ENCODE measurements at places on chromosomes 7 and 10.

DNA sequence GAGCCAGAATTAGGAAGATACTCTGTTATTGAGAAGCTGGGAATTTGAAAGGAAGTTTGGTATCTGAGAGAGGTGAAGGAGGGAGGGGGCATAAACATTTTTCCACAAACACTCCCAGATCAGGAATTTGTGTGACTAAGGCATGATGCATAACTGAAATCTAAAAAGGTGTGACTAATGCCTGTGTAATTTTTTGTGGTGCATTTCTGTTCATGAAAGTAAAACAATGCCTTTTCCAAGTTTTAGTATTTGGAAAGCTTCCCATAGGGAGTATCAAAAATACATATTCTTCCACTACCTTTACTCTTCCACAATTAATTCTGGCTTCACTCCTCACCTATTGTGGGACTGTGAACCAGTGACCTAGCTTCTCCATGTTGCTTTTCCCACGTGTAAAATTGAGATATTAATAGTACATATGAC lies 56.4 kb upstream of the CAV2 start:
- no peak overlapping the region for H3K27ac ChIP-seq
- H3K4me3 ChIP-seq: no peak overlapping the region
- DNase-seq: no peak
- no peaks in the 10 kb centered on the region for H3K4me1 ChIP-seq

GRCh38 chr7:15628876-15629275 lies 57.6 kb downstream of the MEOX2 start:
- no peak overlapping the region for H3K27ac ChIP-seq
- H3K27me3 ChIP-seq: no peaks in the 10 kb centered on the region
- H3K36me3 ChIP-seq: no peaks in the 10 kb centered on the region

GRCh38 chr7:106535234-106535932 lies 125.6 kb downstream of the CCDC71L start:
- no peak for DNase-seq
- no peaks in the 10 kb centered on the region for H3K36me3 ChIP-seq
- no peak overlapping the region for H3K4me3 ChIP-seq
- H3K4me1 ChIP-seq: peaks cover 3% of the 10 kb centered on the region
- H3K27ac ChIP-seq: no peak overlapping the region
- peaks cover 3% of the 10 kb centered on the region for H3K27me3 ChIP-seq

- H3K27ac ChIP-seq: no peak within 1 kb of the TSS
- H3K4me1 ChIP-seq: peaks cover 13% of the 10 kb centered on the region
- H3K36me3 ChIP-seq: no peaks in the 10 kb centered on the region
- no peak for DNase-seq
- H3K27me3 ChIP-seq: peaks cover 55% of the 10 kb centered on the region
Observed at GRCh38 chr10:27998954-27999275, at the start of gene ODAD2. Gene ODAD2, minus strand, starts transcription at chr10:27999079. Its CDS starts 3,937 bp downstream, at chr10:27995142.

GRCh38 chr10:48701139-48701901 lies 16.6 kb downstream of the WDFY4 start:
- DNase-seq: no peak
- H3K27me3 ChIP-seq: peaks cover 27% of the 10 kb centered on the region
- H3K27ac ChIP-seq: no peak overlapping the region
- no peaks in the 10 kb centered on the region for H3K36me3 ChIP-seq

DNA sequence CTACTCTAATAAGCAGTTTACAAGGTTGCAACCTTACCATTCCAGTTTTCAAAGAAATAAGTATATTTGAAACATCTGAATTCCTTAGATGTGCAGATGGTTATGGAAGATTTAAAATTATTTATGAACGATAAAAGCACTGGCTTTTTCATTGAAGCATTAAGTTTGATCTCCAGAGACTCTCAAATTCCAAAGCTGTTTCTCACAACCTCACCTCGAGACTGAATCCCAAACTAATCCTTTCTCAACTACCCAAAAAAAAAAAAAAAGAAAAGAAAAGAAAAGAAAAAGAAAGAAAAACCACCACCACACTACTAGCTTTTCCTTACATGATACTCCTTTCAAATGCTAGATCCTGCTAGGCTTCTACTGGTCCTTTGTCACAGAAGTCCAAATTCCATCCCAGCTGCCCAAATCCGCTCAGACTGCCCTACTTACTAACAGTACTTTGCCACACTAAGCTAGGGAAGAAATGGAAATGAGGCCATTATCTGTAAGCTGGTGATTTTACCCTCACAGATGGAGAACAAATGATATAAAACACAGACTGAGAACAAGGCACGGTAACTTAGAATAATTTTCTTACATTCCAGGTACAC lies 100.6 kb upstream of the CDK1 start:
- no peaks in the 10 kb centered on the region for H3K4me1 ChIP-seq
- DNase-seq: no peak
- H3K27ac ChIP-seq: no peak overlapping the region
- H3K4me3 ChIP-seq: no peak overlapping the region
- peaks cover 31% of the 10 kb centered on the region for H3K36me3 ChIP-seq

DNA sequence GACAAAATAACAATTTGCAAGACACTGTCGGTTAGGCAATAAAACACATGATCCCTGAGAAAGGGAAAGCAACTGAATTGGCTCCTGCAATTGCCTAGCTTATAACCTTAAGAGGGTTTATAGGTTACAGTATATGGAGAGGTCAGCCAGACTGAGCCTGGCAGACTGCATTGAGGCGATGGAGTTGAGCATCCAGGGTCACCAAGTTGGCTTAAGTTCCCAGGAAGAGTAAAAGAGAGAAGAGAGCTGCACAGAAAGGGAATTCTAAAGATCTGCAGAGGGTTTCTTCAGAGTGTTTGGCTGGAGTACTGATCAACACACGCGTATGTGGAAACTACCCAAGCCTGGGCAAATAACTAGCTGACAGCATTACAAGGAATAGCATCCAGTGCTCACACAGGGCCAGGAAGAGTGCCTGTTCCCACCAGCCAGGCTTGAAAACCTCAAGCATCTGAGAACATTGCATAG lies 11.2 kb downstream of the ANKMY2 start:
- no peaks in the 10 kb centered on the region for H3K27me3 ChIP-seq
- H3K27ac ChIP-seq: no peak overlapping the region
- no peak overlapping the region for H3K4me3 ChIP-seq
- peaks cover 7% of the 10 kb centered on the region for H3K36me3 ChIP-seq
- DNase-seq: no peak

DNA sequence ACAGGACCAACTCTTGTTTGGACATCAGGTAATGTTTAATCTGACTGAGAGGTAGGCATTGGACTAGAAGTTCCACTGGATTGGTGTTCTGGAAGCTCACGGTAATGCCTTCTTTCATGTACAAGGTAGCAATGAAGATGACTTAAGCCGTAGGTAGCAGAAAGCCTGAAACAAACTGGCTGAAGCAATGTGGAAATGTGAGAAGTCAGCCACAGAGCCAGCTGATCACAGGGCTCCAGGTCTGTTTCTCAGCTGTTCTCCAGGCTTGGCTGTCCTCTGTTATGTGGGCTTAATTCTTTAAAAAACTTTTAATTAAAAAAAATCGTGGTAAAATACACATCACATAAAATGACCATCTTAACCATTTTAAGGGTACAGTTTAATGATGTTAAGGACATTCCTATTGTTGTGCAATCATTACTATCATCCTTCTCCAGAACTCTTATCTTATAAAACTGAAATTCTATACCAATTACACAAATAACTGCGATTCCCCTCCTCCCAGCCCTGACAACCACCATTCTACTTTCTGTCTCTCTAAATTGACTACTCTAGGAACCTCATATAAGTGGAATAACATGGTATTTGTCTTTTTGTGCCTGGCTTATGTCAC lies 101.4 kb upstream of the ZNF32 start:
- H3K36me3 ChIP-seq: no peaks in the 10 kb centered on the region
- no peaks in the 10 kb centered on the region for H3K27me3 ChIP-seq
- H3K27ac ChIP-seq: no peak overlapping the region
- peaks cover 2% of the 10 kb centered on the region for H3K4me1 ChIP-seq

DNA sequence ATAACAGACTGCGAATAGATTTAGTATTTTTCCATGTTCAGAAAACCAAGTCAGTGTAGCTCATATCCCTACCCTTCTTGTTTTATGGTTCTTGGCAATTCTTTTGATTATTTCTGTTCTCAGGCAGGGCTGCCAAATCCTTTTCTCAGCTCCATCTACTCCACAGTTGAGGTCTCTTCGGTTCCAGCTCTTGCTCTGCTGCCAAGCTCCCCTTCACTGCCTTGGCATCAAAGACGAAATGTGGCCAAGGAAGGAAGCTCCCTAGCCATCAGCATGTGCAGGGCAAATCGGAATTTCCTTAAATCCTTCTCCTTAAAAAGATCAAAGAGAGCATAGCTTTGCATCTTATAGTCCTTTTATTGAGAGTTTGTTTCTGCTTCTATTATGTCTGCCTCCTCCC lies 116.4 kb upstream of the NOBOX start:
- H3K27me3 ChIP-seq: no peaks in the 10 kb centered on the region
- H3K36me3 ChIP-seq: no peaks in the 10 kb centered on the region

DNA sequence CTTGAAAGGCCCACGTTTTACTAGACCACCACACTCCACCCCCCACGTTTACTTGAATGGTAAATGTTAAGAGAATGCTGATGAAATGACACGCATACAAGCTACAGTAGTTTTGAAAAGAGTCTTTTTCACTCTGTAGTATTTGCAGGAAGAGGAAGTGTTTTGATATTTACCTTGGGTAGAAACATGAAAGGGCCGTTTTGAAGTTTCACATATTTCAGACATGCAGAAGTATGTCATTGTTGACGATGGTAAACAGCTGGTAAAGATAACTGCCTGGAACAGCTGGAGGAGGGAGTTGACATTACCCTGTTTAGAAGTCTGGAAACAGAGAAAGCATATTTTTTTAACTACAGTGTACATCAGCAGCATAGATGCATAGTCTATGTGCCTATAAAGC lies 160.7 kb downstream of the NXPH1 start:
- no peaks in the 10 kb centered on the region for H3K27me3 ChIP-seq
- no peak for DNase-seq
- no peaks in the 10 kb centered on the region for H3K4me1 ChIP-seq
- no peak overlapping the region for H3K4me3 ChIP-seq

DNA sequence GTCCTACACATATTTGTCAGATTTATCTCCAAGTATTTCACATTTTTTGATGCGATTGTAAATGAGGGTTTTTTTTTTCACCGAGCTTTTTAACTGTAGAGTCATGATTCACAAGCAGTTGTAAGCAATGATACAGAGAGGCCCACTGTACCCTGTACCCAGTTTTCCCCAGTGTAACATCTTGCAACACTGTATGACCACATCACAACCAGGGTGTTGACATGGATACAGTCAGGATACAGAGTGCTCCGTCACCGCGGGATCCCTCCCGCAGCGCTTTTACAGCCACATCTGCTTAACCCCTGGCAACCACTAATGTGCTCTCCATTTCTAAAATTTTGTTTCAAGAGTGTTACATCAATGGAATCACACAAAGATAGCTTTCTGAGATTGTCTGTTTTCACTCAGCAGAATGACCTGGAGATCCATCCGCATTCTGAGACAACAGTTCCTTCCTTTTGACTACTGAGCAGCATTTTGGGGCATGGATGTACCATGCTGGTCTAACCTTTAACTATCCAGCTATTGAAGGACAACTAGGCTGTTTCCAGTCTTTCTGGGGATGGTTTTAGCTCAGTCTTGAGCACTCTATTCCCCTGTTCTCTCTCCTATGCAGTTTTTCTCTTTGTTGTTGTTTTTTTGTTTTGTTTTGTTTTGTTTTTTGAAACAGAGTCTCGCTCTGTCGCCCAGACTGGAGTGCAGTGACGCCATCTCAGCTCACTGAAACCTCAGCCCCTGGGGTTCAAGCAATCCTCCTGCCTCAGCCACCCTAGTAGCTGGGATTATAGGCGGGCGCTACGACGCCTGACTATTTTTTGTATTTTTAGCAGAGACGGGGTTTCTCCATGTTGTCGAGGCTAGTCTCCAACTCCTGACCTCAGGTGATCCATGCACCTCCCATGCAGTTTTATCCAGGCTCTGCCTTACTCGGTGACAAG lies 25.9 kb downstream of the GPRIN2 start:
- H3K4me1 ChIP-seq: no peaks in the 10 kb centered on the region
- no peak overlapping the region for H3K27ac ChIP-seq
- peak; percentile 14 for DNase-seq
- no peaks in the 10 kb centered on the region for H3K27me3 ChIP-seq
- H3K36me3 ChIP-seq: no peaks in the 10 kb centered on the region

- H3K27ac ChIP-seq: no peak overlapping the region
- H3K36me3 ChIP-seq: no peaks in the 10 kb centered on the region
- H3K4me1 ChIP-seq: no peaks in the 10 kb centered on the region
- no peaks in the 10 kb centered on the region for H3K27me3 ChIP-seq
- DNase-seq: no peak
- no peak overlapping the region for H3K4me3 ChIP-seq
Observed at GRCh38 chr10:123606955-123607354, 59.2 kb upstream of the GPR26 start.

DNA sequence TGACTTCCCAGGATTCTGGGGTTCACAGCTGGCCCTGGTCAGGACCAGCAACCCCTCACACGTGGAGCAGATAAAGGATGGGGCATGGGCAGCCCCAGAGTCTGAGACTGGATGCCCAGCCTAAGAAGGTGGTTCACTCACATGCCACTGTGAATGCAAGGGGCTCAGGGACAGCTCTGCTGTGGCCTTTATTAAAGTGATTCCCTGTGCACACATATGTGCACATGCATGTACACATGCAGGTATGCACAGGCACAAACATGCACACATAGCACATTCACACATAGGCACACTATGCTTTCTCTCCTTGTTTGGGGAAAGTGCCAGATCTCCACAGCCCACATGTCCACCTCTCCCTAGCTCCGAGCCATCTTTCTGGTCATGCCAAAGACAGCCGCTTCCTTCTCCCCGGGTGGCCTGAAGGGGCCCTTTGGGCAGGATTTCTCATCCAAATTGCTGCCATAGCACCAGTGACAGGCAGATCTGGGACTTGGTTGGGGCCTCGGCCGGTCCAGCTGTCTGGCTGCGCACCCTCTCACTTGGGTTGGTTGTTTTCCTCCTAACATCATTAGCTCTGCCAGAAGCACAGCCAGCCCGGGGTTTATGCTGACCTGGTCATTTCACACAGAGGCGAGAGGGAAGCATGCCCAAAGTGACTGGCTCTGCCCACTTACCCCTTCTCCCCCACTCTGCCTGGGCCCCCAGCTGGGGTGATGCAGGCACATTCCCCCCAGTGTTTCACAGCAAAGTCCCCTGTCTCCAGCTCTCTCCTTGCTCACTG lies 1.4 kb downstream of the GCK start:
- H3K27ac ChIP-seq: no peak overlapping the region
- no peak overlapping the region for H3K4me3 ChIP-seq
- no peaks in the 10 kb centered on the region for H3K36me3 ChIP-seq
- no peaks in the 10 kb centered on the region for H3K4me1 ChIP-seq
- no peak for DNase-seq

GRCh38 chr7:66505531-66506451 lies 122.9 kb upstream of the KCTD7 start:
- peaks cover 62% of the 10 kb centered on the region for H3K27me3 ChIP-seq
- H3K27ac ChIP-seq: no peak overlapping the region
- peaks cover 14% of the 10 kb centered on the region for H3K4me1 ChIP-seq
- peak overlapping the region; percentile 48 for H3K4me3 ChIP-seq
- peak; percentile 65 for DNase-seq
- H3K36me3 ChIP-seq: no peaks in the 10 kb centered on the region

- no peaks in the 10 kb centered on the region for H3K4me1 ChIP-seq
- peaks cover 43% of the 10 kb centered on the region for H3K36me3 ChIP-seq
- no peaks in the 10 kb centered on the region for H3K27me3 ChIP-seq
- no peak overlapping the region for H3K4me3 ChIP-seq
Observed at GRCh38 chr10:878333-878759, 53.2 kb downstream of the LARP4B start.

GRCh38 chr10:35876248-35876647 lies 234.2 kb upstream of the FZD8 start:
- no peak overlapping the region for H3K4me3 ChIP-seq
- H3K27ac ChIP-seq: no peak overlapping the region
- H3K4me1 ChIP-seq: no peaks in the 10 kb centered on the region
- no peaks in the 10 kb centered on the region for H3K36me3 ChIP-seq
